Activated CD4-positive, alpha-beta T cell treated with anti-CD3 and anti-CD28 coated beads, Interleukin-2, amount 50 U/mL, for 4 hours (primary cell): ENCODE measurements at places on chromosomes 16 and 17.

DNA sequence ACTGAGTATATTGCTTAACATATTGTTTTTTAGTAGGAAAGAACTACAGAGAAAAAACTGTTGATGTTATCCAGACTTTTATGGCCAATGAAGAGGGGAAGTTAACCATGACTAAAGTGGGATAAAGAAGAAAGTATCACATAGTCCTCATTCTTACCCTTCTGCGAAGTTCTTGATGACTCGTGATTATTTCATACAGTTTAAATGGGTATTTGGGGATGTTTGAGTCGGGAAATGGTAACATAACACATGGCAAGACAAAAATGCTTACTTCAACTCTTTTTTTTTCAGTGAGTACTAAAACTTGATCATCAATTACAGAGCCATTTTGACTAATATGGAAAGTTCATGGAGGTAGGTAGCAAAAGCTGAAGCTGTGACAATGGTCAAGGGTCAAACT is 4.9 kb downstream of the POLG2 start:
- no peak for DNase-seq

DNA sequence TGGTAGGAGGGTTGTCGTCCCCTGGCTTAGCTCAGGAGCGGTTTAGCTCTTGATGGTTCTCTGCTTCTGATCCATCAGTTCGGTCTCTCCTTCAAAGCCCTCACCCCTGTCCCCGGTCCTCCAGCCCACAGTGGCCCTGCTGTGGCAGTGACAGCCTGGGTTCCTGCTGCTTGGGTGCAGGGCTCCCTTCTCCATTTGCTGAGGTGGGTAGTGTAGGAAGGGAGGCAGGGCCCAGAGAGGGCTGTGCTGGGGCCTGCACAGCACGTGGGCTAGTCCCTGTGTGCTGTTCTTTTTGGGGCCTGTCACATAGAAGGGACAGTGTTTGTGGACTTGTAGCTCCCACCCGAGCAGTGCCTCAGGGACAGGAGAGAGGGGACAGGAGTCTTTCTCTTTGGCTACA is 18.3 kb downstream of the TMEM94 start:
- no peak for DNase-seq

- DNase-seq = no peak
Observed at GRCh38 chr16:10280262-10281170, 98.3 kb upstream of the GRIN2A start.

DNA sequence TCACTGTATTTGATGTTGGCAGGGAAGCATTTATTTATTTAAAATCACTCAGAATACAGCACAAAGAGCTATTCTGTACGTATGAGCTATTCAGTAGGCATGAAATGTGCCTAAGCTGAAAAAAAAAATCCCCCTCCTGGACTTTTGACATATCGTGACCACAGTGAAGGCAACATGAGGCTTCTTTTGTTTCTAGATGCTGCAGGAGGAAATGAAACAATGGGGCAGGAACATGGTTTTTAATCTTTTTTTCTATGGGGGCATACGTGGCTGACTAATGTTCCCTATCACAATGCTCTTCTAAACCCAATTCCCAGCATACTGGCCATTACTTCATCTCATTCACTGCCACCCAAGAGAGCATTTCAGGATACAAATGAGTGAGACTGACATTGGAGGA is 191.0 kb upstream of the PMFBP1 start:
- no peak for DNase-seq

- DNase-seq = no peak
Observed at GRCh38 chr16:23339787-23340186, 37.7 kb downstream of the SCNN1B start.

DNA sequence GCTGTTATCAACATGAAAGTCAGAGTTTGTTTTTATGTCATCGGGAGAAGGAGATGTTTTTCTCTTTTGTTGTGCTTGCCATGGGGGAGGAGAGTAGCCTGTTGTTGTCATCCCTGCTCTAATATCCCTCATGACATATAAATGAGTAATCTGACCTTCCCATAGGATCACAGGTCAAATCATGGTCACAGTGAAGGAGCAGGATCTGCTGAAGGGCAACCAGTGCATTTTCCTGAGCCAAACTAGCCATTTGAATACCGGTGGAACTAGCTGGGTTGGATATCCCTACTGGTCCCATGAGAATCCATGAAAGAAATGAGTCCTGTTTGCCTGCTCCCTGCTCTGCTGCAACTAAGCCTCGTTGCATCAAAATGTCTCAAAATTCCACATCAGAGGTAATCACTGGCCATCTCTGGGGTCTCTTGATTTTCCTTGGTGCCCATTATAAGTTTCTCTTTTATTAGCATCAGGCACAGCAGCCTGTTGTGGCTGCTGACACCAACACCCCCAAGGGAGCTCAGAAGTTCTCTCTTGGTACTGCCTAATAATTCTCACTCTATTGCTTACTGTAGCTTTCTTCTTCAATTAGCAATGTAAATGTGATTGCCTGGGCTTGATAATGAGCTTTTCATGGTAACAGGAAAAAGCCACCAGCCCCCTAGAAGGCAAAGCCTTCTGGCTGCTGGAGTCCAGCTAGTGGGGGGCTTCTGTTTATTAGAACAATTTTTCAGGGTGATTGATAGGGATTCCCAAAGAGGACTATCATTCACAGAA is 211.4 kb upstream of the ERCC4 start:
- no peak for DNase-seq

GRCh38 chr17:4788159-4788806 is 481 bp upstream of the GLTPD2 start:
- DNase-seq = no peak

DNA sequence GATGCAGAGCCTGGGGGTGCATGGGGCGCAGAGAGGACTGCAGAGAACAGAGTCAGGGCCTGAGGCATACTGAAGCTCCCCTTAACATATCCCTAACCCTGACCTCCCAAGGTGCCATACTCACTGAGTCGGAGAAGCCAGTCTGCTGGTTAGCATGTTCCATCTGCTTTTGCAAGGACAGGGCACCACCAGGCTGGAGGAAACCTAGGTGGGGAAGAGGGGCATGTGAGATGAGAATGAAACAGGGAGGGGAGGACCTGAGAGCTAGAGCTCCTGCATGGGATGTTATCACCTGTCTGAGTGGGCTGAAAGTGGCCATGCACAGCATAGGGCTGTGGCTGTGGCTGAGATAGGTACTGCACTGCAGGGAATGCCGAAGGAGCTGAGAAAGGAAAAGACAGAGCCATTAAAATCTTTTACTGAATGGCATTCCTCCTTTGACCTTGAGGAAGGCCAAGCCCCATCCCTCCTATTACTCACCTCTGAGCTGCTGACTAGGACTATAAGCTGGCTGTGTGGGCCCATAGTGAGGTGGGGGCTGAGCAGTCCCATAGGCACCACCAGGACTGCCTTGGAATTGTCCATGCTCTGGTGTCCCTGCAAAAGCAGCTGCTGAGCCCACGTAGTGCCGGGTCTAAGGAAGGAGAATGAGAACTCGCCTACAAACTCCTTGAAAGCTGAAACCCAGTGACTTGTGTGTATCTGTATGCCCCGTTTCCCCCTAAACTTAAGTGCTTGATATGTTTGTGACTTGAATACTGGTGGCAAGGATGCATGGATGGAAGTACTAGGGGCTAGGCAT is 1.9 kb downstream of the GPS2 start:
- DNase-seq = no peak

- DNase-seq = no peak
Observed at GRCh38 chr16:82358606-82359221, 188.7 kb upstream of the MPHOSPH6 start.

DNA sequence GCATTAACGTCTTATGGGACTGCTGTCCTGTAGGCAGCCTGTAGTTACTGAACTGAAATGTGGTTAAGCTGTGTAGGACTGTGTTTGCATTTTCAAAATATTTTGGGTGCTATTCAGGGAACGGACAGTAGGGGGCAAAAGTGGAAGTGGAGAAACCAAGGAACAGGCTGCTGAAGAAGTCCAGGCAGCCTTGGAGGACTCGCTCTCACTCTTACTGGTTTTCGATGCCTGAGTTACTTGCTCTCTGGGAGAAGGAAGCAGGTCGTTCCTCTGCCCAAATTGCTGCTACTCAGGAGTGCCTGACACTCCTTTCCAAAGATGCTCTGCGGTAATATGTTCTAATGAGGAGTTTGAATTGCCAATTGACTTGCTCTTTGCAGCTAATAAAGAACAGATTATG is 64.5 kb upstream of the RBFOX1 start:
- no peak for DNase-seq

- no peak for DNase-seq
Observed at GRCh38 chr16:66023481-66023880, 343.0 kb upstream of the CDH5 start.

GRCh38 chr17:74326506-74326905 is 480 bp downstream of the KIF19 start:
- DNase-seq = no peak

DNA sequence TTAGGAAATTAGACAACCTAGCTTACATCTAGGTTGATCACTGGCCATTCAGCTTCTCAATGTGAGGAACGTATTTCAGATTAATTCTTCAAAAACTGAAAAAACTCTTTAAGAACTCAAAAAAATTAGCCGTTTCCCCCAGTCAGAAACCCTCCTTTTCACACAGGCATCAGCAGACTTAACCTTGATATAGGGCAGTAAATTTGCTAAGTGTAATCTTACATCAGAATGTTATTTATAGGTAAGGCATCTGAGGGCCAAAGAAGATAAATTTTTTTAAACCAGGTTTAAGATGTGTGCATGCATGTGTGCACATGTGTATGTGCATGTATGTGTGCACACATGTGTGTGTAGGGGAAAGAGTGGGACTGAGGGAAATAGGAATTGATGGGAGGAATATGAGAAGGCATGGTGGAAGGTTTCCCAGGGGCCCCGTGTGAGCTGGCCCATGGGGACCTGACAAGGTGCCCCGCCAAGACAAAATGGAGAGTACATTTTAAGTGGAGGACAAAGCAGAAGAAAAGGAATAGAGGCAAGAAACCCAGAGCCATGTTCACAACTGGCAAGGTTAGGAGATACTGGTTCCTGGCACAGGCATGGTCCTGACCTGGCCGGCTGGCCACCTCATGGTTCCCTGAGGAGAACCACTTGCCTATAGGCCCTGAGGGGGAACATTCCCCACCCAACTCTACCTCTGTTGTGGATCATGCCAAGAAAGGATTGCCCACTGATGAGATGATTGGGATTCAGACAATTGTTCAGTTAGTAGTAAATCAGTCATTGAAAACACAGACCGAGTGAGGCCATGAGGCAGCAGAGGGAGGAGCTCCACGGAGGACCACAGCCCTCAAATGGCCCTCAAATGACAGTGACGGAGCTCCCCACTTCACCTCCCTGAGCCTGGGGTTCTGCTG is 33.0 kb downstream of the TEX2 start:
- no peak for DNase-seq

- no peak for DNase-seq
Observed at GRCh38 chr17:6912110-6913051, 80.9 kb upstream of the TEKT1 start.

DNA sequence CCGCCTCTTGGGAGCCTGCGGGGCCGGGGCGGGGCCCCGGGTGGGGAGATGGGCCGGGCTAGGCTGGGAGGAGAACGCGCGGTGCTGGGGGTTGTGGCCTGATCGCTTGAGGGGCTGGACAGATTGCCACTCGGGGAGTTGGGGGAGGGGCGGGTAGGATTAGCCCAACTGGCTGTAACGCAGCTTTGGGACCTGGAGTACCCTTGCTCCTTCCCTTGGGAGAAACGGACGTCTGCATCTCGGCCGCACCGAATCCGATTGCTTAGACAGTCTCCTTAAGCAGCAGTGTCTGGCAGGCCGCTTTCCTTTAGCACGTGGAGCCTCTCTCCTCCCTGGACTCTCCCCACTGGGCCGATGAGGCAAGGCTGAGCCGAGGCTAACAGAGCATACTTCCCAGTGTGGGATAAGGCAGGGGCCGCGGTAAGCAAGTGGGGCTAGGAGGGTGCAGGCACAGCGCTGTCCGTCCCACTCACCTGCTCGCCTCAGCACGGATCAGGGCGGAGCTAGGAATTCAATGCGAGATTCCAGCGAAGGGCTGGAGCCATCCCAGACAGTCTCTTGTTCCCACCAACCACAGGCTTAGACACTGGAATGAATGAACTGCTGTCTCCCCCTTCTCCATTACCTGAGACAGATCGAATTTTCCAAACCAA is 540 bp upstream of the ACLY start:
- DNase-seq = no peak

DNA sequence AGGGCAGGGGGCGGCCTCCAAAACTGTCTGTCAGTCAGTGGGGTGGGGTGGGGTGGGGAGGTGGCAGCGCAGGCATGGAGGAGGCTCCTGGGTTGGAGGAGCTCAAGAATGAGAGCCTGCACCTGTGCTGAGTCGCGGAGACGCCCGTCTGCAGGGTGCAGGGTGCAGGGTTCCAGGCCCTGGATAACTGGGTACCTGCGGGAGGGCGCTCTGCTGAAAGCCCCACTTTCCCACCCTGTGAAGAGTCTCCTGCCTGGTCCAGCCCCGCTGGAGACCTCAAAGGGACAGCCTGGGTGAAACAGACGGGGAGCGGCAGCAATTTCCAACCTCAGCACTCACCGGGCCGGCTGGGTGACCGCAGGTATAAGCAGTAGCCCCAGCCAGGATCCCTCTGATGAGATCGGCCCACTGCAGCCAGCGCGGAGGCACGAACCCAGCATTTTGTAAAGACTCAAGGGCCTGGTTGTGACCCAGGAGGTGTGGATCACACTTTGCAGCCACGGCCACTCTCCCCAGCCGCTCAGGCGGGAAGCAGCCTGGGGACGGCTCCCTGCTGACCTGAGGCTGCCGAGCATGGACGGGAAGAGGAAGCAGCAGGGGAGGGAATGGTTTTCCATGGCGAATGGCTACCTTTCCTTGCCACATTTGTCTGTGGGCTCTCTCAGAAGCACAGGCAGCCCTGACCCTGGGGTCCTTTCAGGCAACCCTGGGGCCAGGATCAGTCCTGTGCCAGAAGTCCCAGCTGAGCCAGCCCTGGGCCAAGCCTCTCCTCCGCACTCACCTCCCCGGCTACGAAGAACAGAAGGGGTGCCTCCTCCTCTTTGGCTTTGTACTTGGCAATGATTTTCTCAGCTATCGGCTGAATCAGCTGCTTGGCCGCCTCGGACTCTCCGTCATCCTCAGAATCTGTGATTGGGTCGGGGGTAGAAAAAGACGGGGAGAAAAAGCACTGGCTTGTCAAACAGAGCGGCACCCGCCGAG is 21.0 kb downstream of the MRM3 start:
- no peak for DNase-seq

DNA sequence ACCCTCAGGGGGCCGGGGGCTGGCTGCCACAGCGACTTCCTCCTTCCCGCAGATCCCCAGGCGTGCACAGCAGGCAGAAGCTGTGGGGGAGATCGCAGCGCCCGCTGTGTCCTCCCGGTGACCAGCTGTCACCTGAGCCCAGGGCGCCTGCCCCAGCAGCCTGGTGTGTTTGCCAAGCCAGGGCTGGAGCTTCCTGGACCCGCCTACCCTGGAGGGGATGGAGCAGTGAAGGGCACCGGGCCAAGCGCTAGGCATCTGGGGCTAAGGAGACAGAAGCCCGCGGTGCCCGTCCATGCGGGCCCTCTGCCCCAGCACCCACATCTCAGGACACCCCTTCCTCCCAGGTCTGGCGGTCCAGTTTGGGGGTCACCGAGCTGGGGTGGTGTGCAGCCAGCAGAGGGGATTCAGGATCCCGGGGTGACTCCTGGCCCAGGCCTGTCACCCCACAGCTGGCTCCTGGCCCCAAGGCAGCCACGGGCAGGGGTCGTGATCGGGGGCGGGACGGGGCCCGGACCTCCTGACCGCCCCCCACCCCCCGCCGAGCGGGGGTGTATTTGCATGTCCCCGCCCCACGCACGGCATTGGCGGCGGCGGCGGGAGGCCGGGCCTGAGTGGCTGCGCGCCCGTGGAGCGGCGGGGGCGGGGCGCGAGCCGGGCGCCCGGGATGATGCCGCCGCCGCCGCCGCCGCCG is at the start of gene RAB26:
TSS of gene RAB26 (plus strand) at position 645 of the 691 bp plus-strand sequence. CDS start 159 bp downstream, outside the sequence.
- DNase-seq = no peak

- no peak for DNase-seq
Observed at GRCh38 chr17:1260086-1260769, 10.0 kb upstream of the BHLHA9 start.
